Cerebellar nuclear complex (tissue), 1 donor: ENCODE measurements at places on chromosomes 13 and 19.

- DNase-seq: no peak
These were observed 62.3 kb downstream of the ZNF627 start for GRCh38 chr19:11659612-11660011.

GRCh38 chr19:58083021-58083420 lies 15.0 kb downstream of the ZSCAN18 start:
- DNase-seq: no peak

DNA sequence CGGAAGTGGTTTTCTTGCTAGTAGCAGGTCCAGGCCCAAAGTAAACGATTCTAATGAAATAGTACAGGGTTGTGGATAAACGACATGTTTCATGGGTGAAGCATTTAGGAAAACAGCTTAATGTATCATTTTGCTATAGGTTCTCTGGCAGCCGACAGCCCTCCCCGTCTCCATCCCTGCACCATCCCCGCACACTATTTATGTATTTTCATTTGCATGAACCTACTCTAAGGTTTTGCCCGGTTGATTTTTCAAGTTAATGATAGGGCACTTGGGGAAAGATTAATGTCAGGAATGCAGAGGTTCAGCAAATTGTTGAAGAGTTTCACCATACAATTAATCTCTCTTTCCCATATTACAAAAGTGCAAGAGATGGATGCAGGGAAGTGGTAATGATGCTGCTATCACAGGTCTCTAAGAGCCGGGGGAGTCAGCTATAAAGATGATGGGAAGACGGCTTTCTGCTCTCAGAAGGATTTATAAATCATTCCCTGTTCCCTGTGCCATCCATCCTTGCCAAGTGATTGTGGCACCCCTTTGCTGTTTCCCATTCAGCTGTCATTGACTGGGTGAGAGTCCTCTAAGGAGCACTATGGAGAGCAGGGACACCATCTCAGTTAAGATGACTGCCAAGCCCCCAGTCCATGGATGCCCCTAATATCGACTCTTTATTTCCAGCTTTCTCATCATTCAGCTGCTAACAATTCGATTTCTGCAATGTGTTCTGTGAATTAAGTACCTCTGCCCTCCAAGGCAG lies 186.3 kb downstream of the IRS2 start:
- DNase-seq: no peak

DNA sequence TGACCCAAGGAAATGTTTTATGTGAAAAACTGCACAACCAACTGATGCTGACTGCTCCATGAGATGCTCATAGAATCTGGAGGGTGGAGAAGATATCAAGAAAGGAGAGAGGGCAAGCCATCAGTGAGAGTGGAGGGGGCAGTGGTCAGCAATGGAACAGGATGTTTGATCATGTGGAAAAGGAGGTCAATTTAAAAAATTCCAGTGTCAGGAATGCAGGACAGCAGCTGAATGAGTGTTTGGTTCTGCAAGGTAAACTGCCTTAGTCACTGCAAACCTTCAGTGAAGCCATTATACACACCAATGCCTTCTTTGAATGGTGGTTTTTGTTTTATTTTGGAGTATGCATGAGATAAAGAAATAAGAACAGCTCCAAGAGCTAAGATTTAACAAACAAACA lies 121.5 kb downstream of the FGF14 start:
- no peak for DNase-seq

DNA sequence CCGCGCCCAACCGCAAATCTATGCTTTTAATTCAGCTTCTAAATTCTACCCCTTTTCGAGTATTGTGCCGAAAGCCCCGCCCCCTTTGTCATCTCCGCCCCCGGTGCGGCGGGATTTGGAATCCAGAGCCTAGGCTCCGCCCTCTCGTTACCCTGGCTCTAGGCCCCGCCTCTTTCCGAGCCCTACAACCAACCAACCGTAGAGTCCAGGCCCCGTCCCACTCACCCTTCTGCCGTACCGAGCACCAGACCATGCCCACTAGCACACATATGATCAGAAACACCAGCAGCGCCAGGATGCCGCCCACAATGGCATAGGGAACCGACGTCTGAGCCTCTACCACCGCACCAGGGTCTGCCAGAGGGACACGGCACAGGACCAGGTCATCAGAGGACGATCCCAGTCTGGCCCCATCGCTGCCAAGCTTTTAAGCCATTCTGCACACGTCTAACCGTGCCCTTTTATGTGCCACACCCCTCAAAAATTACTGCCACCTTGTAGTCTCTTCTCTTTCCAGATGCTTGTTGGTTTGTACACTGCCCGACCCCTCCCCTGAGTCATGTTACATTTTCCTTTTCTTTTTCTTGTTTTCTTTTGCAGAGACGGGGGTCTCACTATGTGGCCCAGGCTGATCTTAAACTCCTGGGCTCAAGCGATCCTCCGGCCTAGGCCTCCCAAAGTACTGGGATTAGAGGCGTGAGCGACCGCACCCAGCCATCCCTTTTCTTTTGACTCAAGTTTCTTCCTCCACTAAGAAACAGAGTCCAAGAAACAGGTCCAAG lies 4.7 kb upstream of the ZNF428 start:
- no peak for DNase-seq

DNA sequence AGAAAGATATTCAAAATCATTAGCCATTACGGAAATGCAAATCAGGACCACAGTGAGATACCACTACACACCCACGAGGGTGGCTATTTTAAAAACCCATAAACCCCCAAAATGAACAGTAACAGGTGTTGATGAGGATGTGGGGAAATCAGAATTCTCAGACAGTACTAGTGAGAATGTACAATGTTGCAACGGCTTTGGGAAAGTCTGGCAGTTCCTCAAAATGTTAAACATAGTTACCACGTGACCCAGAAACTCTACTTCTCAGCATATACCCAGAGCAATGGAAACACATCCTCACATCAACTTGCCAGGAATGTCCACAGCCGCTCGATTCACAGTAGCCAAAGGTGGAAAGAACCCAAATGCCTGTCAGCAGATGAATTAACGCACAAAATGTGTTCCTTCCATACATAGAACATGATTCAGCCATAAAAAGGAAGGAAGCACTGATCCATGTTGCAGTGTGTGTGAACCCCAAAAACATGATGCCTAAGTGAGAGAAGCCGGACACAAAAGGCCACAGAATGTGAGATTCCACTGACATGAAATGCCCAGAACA lies 7.0 kb downstream of the PLVAP start:
- no peak for DNase-seq

DNA sequence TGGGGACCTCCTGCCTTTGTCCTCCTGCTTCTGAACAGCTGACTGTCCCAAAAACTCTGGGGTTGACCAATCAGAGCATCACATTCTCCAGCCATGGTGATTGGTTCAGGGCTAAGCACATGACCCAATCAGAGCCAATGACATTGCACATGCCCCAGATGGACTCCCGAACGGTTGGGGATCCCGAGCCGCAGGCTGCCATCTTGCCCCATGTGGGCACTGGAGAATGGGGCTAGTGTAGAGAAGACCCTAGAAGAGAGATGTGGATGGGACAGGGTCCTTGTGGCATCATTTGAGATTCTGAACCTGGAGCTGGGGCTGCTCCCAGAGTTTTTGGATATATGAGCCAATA lies 31.3 kb upstream of the PEPD start:
- DNase-seq: no peak

- DNase-seq: no peak
These were observed 284.1 kb upstream of the ZNF507 start for GRCh38 chr19:32061315-32061714.

DNA sequence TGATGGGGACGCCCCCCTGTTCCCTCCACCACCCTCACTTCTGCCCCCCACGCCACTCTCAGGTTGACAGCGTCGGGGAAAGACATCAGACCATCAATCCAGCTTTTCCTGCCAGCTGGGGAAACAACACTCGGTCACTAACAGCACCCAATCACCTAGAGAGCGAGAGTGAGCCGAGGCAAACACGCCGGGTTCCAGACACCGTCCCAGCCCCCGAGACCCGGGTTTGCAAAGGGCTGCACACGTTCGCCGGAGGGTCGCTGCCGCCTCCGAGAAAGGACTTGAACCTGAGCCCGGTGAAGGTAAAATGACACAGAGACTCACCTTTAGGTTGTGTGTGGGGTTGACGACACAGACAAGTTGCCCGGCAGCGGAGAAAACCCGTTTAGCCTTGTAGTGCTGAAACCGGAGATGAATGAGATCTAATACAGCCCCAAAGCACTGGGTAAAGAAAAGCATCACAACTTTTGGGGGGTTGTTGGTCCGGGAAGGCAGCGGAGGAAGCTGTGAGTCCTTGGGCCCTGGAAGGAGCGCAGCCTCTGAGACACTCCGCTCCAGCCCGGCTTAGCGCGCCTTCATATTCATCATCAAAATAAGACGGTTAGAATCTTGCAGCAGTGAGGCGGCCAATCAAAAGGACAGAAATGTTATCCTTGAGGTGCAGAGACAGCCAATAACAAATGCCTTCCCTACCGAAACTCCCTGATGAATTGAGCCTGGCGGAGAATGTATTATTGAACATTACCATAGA lies at the start of gene SIAH3:
SIAH3 (minus strand) TSS at position 583 of the 751 bp plus-strand sequence; CDS start at position 459, 124 bp downstream.
- no peak for DNase-seq

DNA sequence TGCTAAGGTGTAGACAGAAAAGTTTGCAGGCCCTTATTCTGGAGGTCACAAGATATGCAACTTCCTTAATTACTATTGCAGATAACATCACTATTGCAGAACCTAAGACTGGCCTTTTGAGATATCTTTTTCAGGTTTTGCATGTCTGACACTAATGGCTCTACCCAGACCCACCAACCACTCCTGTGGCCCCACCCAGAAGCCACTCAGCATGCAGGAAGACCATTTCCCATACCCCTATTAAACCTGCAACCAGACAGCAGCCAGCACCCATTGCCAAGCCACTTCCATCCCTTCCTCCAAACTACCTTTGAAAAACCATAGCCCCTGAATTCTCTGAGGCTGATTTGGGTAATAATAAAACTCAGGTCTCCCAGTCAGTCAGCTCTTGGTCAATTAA lies 297.6 kb downstream of the SLITRK6 start:
- DNase-seq: no peak

DNA sequence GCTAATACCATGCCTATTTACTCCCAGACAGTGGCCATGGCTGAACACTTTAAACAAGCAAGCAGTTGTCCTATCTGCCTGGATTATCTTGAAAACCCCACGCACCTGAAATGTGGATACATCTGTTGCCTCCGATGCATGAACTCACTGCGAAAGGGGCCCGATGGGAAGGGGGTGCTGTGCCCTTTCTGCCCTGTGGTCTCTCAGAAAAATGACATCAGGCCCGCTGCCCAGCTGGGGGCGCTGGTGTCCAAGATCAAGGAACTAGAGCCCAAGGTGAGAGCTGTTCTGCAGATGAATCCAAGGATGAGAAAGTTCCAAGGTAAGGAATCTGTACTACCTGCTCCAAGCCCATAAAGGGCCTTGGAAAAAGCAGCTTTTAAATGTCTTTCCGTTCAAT lies 8.6 kb downstream of the RFPL4AL1 start:
- no peak for DNase-seq

GRCh38 chr19:44960906-44961728 lies 5.9 kb downstream of the CLPTM1 start:
- no peak for DNase-seq

DNA sequence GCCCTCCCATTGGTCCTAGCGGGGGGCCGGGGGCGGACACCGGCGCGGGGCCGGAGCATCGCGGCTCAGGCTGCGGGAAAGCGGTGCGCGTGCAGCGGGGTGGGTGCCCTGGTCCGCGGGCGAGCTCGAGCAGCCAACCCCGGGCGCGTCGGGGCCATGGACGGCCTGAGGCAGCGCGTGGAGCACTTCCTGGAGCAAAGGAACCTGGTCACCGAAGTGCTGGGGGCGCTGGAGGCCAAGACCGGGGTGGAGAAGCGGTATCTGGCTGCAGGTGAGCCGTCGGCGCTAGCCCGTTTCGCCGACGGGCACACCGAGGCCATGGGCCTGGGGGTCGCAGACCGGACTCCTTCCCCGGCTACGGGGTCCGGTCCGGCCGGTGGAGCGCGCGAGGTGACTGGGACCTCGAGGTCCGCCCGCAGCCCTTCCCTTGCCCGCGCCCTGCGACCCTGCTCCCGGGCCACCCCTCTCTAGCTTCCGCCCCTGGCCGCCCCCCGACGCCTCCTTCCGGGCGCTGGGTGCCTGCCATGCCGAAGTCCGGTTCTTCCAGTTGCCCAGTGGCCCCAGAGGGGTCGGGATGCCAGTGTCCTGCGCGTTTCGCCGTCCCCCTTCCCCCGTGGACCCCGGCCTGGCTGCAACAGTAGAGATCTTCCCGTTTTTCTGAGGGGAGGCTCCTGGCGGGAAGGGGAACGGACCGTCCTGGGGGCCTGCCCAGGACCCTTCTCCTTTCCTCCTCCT lies at the start of gene REEP6:
REEP6 (plus strand) TSS at position 68 of the 735 bp plus-strand sequence; CDS start at position 157, 89 bp downstream.
- no peak for DNase-seq

GRCh38 chr19:38030686-38031422 lies 123.8 kb downstream of the SIPA1L3 start:
- DNase-seq: no peak

GRCh38 chr13:33471204-33471603 lies 185.6 kb upstream of the STARD13 start:
- no peak for DNase-seq

- no peak for DNase-seq
These were observed 67.9 kb downstream of the NUFIP1 start for GRCh38 chr13:44921246-44921877.

GRCh38 chr19:3527238-3527910 lies 11.6 kb upstream of the TEKTIP1 start:
- DNase-seq: no peak

DNA sequence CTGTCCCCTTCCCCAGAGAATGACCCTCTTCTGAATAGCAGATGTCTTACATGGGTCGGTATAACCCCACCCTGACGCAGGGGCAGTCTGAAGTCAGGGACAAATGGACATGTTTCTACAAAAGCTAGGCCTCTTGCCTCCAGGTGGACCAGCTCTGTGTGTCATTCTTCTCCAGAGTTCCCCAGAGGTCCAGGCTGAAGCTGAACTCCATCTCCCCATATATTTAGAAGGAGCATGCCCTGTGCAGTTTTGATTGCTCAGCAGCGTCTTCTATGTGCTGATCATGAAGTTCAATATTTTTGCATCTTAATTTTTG lies 8.8 kb upstream of the NALCN start:
- no peak for DNase-seq

DNA sequence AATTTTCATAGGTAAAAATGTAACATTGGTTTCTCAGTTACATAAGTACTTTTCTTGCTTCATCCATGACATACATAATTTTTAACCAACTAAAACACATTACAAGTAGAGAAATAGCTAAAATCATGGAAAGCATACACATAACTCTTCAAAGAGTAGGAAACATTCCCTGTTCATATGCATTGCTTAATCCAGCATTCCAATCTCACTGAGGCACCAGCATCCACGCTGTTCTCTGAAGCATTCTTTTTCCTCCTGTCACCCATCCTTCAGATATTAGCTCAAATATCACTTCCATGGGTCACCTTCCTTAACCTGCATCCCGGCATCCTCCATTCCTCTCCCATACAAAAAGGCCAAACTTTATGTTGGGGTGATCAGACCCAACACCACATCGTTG lies 79.1 kb downstream of the ZNF254 start:
- DNase-seq: no peak

DNA sequence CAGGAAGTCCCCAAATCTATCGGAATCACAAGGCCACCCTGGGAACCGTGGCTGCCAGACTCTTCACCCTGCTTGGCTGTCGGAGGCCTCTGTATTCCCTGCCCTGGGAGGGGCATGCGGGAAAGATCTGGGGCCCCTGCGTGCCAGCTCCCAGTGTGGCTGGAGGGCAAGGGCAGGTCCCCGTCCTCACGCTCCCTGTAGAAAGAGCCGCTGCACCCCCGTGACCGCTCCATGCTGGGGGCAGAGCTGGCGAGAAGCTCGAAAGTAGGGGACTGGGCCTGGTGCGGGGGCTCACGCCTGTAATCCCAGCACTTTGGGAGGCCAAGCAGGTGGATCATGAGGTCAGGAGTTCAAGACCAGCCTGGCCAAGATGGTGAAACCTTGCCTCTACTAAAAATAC lies 208.4 kb upstream of the SOX1 start:
- DNase-seq: no peak
